ENCODE measurements at places on chromosomes 5 and 9.

DNA sequence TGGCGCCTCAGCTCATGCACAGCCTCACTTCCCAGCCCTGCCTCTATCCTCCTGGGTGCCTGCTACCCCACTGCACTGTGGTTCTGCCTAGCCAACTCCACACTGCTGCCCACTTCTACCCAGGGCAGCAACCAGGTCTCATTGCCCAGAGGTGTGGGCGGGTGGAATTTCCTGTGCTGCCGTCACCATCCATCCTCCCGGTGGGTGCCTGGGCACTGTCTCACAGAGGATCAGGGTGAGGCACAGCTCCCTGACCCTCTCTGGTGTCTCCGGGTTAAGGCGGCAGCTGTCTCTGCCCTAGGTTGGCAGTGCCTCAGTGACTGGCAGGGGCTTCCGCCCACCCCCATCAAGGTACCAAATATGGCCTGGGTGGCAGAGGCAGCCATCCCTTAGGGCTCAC is 4.3 kb upstream of the MTMR12 start:
- no peak for DNase-seq

- no peak for DNase-seq
These were observed 10.9 kb downstream of the PHF2 start for GRCh38 chr9:93587284-93587650.

GRCh38 chr5:32109236-32109635 is 64.9 kb downstream of the GOLPH3 start:
- DNase-seq: no peak

DNA sequence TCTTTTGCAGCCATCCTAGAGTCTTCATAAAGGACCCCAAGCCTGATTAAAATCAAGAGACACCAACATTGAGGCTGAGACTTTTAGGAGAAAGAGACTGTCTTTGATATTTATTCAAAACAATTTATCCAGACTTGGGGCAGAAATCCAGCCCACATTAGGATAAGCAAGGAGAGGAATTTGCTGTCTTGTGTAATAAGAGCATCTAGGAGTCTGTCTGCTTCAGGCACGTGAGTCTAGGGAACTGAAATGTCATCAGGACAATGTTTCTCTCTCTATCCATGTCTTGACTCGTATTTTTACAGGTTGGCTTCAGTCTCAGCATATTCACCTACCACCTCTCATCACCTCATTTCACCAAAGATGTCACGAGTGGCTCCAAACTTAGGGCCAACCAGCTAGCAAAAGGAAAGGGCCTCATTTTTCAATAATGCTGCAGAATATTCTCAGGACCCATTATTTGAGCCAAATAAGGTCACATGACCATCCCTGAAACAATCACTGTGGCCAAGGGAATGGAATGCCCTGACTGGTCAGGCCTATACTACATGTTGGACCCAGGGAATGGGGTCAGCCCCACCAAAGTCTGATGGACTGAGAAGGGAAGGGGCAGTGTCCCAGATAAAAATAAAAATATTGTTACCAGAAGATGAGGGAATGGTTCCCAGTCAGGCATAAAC is 70.3 kb upstream of the SAP30L start:
- no peak for DNase-seq

- no peak for DNase-seq
These were observed 54.0 kb downstream of the FEM1C start for GRCh38 chr5:115490596-115490995.

GRCh38 chr5:16552666-16553343 is 64.0 kb downstream of the RETREG1 start:
- peak; percentile 19 for DNase-seq

- DNase-seq: no peak
These were observed 26.3 kb upstream of the FAT2 start for GRCh38 chr5:151617383-151617840.

DNA sequence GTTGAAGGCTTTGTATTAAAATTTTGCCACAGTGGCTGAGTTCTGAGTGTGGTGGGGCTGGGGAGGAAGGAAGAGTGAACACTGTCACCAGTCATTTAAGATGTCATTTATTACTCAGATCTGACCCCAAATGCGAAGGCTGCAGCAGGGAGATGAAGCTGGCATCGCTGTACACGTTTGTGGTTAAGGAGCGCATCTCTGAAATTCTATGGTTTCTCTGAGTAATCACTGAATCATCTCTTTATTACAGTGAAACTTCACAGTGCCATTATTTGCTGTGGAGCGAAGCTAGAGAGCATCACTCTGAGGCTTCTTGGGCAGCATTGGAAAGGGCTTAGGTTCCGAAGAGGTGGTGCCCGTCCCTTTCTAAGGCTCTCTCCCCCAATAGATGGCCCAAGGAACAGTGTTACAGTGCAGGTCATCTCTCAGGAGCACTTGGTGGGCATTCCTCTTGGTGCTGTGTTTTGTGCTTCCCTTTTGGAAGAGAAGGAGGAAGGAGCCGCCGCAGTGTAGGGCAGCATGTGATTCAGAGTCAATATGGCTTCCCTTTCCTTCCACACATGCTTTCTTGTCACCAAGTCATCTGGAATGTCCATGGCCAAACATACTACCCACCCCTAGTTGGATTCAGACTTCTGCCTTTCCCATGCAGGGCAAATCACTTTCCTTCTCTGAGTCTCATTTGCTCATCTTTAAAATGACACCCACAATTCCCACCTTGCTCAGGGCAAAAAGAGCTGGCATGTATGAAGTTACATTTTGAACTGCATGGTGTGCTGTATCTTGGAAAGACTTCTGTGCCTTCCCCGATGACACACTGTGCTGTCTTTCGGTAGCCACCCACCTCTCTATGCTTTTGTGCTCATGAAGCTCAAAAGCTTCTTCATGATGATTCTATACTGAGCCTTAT is 9.3 kb upstream of the TEX48 start:
- peak; percentile 25 for DNase-seq

GRCh38 chr5:102911973-102912372 is 156.9 kb downstream of the PAM start:
- DNase-seq: no peak

DNA sequence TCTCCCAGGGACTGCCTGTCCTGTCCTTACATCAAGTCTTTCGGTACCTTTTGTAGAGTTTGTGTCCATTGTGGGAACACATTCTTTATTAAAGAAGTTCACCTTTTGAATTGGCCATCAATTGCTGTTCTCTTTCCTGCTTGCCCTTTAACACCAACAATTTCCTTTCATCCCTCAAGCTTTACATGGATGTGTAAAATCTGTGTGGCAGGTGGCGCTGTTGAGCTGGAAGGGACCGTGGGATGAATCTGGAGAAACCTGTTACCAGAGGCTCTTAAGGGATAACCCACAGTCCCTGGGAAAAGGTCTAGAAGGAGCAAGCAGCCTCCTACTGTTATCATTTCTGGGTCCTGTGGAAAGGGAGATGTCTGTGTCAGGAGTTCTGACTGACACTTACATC is 7.9 kb upstream of the ZFP62 start:
- peak; percentile 62 for DNase-seq

- DNase-seq: no peak
These were observed 10.0 kb downstream of the SPINK4 start for GRCh38 chr9:33249983-33250382.

GRCh38 chr5:10303699-10304170 is 4.0 kb downstream of the CMBL start:
- no peak for DNase-seq

- DNase-seq: no peak
These were observed 111.0 kb downstream of the CD180 start for GRCh38 chr5:67085616-67086015.

DNA sequence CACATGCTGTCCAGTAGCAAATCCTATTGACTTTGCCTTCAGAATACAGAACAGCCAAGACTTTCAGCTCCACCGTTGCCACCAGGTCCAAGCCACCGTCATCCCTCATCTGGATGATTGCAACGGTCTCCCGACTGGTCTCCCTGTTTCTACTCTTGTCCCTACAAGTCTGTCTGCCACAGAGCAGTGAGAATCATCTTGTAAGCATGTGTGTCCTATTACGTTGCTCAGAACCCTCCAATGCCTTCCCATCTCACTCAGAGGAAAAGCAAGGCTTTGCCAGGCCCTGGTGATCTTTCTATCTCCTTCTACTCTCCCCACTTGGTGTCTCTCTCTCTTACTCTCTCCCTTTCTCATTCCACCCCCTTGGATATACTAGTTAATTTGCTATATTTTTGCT is 76.7 kb upstream of the GDNF start:
- no peak for DNase-seq

- no peak for DNase-seq
These were observed 166 bp downstream of the SEPTIN8 start for GRCh38 chr5:132776938-132777208.

DNA sequence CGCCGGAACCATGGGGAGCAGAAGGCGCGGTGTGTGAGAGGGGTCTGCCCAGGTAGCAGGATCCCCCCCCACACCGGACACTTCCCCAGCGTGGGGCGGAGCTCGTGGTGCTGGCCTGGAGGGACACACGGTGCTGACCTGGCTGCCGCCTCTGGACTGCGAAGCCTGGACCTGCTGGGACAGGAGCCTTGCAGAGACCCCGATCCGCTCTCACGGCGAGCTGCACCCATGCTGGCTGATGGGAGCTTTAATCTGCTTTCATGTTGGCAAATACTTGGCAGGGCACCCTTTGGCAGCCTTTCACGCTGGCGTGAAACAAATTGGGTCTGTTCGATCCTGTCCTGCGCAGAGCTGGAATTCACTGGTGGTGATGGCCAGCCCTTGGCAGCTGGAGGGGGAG is 7.4 kb downstream of the NKD2 start:
- DNase-seq: no peak

- DNase-seq: no peak
These were observed 1103.6 kb upstream of the EDIL3 start for GRCh38 chr5:85488295-85488694.

- DNase-seq: no peak
These were observed 746.4 kb downstream of the MTRR start for GRCh38 chr5:8615142-8615858.

- no peak for DNase-seq
These were observed 4.3 kb downstream of the BRD3OS start for GRCh38 chr9:134029248-134030226.

- no peak for DNase-seq
These were observed 65.9 kb upstream of the PLPP1 start for GRCh38 chr5:55600497-55601203.

GRCh38 chr9:113587471-113588031 is 124.0 kb downstream of the RGS3 start:
- DNase-seq: no peak

DNA sequence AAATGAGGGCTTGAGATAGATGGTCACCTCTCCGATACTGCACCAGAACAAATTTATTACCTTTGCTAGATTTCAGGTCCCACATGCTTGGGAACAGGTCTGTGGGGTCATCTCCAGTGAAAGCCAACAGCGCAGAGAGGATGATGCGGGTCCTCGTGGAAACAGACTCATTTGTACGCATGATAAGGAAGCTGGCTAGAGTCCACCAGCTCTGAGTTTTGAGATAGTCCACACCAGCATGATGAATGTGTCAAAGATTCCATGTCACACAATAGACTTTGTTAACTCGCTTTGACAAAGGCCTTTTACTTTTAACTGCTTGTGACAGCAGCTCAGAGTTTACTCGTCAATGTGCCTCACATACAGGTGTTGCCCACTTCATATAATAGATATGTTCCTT is 105.4 kb upstream of the TBCA start:
- DNase-seq: no peak

DNA sequence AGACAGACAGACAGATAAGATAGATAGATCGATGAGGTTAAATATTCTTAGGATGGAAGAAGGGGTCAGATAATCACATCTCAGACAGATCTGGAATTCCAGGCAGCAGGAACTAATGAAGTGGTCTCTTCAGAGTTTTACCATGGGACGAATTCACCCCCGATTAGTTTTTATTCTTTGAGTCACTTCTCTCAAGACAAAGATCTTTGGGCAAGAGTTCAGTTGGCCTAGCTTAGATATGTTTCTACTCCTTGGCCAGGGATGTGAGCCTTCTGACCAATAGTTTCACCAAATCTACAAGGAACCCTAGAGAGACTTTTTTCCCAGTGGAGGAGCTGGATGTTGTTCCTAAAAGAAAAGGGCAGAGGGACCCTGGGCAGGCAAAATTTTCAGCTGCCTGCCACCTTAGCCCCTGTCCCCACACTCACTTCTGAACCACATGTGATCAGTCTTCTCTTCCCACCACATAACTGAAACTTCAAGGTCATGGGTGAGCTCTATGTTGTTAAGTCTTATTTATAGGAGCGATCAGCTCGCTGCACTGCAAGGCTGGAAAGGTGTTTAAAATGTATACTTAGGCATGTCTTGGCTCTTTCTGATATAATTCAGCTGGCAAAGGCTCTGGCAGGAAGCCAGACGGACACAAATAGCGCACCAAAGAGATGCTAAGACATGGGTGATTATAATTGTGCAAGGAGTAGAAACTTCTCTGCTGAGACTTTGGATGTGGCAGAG is 132.9 kb downstream of the PALM2AKAP2 start:
- no peak for DNase-seq

DNA sequence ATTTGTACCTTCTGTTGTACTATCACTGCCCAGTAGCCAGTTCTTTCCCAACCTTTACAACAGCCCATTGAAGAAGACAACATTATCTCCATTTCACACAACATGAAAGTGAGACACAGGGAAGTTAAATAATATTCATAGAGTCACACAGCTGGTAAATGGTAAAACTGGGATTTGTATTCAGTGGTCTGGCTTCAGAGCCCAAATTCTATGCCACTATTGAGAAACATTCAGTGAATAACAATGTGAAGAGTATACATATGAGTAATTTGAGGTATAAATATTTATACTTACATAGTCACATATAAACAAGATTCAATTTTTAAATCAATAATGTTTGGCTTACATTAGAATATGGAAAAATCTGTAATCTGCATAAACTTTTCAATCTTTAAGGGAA is 13.8 kb downstream of the SMIM15 start:
- DNase-seq: no peak

GRCh38 chr9:127253446-127253845 is 11.1 kb upstream of the GARNL3 start:
- DNase-seq: no peak

GRCh38 chr5:158922263-158922592 is 177.5 kb downstream of the EBF1 start:
- no peak for DNase-seq

Data from CD4-positive, alpha-beta T cell treated with Interleukin-4 for 1 hour (primary cell).